ENCODE measurements at places on chromosomes 5 and 9. TPM values are rescaled to one million over a fixed set of nuclear protein-coding genes. Genes with fewer than 3 reads are reported as not detected.

LRRC70 gene
- total RNA-seq: 0.19 TPM

KCNV2 gene
- not detected for total RNA-seq

FOXD4L6 gene
- total RNA-seq: 0.48 TPM

EIF4E1B gene
- not detected for total RNA-seq

PIK3R1 gene
- total RNA-seq: 68.3 TPM

AGTPBP1 gene
- total RNA-seq: 42.4 TPM

NXNL2 gene
- total RNA-seq: not detected

DNA sequence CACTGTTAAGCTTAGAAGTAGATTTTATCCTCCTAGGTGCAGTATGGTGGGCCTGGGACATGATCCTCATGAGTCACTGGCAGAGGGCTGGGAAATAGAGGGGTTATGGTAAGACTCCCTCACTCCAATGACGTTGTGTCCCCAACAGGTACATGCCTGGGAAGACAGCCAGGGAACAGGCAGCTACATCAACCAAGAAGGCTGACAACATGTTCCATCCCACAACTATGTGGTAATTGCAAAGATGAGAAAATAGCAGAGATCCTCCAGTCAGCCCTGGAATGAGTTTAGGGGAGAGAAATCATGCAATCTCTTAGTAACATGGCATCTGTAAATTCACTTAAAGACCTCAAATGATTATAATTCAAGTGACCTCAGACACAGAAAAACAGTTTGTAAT is 114.4 kb upstream of the LIFR start:
- H3K36me3 ChIP-seq: peaks cover 2% of the 10 kb centered on the region
- H3K4me3 ChIP-seq: no peak overlapping the region
- H3K4me1 ChIP-seq: peaks cover 3% of the 10 kb centered on the region
- no peaks in the 10 kb centered on the region for H3K27me3 ChIP-seq
- H3K27ac ChIP-seq: no peak overlapping the region

DNA sequence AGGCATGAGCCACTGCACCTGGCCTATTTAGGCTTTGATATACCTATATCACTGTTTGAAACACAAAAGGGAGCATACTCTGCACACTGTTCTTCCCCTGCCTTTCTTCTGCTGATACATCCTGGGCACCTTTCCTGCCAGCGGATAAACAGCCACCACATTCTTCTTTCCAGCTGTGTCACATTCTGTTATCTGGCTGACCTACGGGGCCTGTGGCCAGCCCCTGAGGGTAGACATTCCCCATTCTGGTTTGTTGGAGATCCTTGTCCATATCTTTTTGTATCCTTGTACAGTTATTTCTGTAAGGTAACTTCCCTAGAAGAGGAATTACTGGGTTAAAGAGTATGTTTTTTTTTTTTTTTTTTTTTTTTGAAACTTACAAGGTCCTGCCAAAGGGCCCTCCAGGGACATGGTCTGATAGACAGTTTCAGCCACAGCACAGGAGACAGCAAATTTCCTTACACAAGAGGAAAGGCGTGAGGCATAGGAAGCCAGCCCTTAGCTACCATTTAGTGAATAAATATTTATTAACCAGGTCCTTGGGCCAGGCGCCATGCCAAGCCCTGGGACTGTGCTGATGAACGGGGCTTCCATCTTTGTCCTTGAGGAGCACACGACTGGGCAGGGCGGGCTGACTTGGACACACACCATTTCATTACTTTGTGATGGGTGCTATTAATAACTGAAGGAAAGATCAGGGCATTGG is 57.8 kb downstream of the ERGIC1 start:
- no peak for DNase-seq
- H3K27me3 ChIP-seq: no peaks in the 10 kb centered on the region
- H3K4me3 ChIP-seq: no peak overlapping the region
- H3K36me3 ChIP-seq: peaks cover 2% of the 10 kb centered on the region
- H3K27ac ChIP-seq: peak overlapping the region; percentile 50

DNA sequence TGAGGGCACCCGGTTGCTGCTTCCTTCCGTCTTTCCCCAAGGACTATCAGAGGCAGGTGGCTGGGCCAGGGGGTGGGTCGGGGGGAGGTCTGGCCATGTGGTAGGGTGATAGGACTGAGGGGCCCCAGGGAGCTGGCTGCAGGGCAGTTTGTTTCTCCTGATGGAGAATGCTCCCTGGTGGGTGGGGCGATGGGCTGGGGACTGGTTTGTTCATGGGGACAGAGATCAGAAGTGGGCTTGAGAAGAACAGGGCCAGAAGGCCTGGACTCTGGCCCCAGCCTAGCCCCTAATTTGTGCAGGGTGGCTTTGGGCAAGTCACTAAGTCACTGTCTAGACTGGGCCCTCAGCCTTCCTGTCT is 117.4 kb downstream of the RGS3 start:
- no peak overlapping the region for H3K4me3 ChIP-seq
- peaks cover 31% of the 10 kb centered on the region for H3K4me1 ChIP-seq
- DNase-seq: no peak
- no peak overlapping the region for H3K27ac ChIP-seq
- H3K27me3 ChIP-seq: no peaks in the 10 kb centered on the region

DNA sequence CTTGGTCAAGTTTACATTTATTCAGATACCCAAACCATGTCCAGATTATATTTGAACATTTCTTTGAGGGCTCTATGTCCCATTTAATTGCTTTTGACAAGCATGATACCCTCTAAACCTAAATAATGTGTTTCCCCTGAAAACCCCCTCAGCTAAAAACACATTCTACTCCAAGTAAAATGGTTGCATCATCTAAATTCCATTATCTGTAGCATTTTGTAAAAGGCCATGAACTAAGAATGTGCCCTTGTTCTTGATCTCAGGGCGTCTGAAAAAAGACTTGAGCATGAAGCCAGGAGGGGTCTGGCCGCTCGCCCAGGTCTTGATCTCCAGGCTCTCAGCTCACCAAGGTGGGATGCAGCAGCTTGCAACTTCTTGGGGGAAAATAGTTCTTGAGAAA is 53.5 kb upstream of the ERCC6L2 start:
- peaks cover 3% of the 10 kb centered on the region for H3K4me1 ChIP-seq
- peaks cover 2% of the 10 kb centered on the region for H3K36me3 ChIP-seq
- DNase-seq: no peak
- H3K27ac ChIP-seq: no peak overlapping the region

- H3K4me1 ChIP-seq: peaks cover 4% of the 10 kb centered on the region
- no peak overlapping the region for H3K27ac ChIP-seq
- no peak for DNase-seq
- H3K27me3 ChIP-seq: no peaks in the 10 kb centered on the region
These were observed 63.9 kb downstream of the FCHO2 start for GRCh38 chr5:73019766-73020165.

DNA sequence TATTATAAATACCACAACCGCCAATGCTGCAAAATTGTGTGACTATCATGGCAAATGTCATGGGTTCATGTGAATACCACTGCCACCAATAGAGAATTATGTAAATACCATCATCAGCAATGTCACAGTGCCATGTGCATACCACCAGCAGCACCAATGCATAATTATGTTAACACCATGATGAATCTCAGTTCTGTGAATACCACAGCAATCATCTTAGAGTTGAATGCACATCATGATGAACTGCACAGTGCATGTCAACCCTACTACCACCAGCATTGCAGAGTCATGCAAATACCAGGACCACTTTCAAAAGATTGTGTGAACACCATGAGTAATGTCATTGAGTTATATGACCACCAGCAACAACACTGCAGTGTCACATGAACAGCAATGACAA is 63.2 kb downstream of the SHC3 start:
- no peak for DNase-seq
- no peak overlapping the region for H3K4me3 ChIP-seq
- no peaks in the 10 kb centered on the region for H3K27me3 ChIP-seq
- H3K27ac ChIP-seq: no peak overlapping the region
- no peaks in the 10 kb centered on the region for H3K4me1 ChIP-seq

- DNase-seq: no peak
- H3K4me1 ChIP-seq: peaks cover 5% of the 10 kb centered on the region
- no peak overlapping the region for H3K27ac ChIP-seq
- H3K27me3 ChIP-seq: peaks cover 23% of the 10 kb centered on the region
- H3K4me3 ChIP-seq: no peak overlapping the region
These were observed 127.2 kb downstream of the MRPL36 start for GRCh38 chr5:1672396-1672795.

- H3K4me1 ChIP-seq: no peaks in the 10 kb centered on the region
- H3K4me3 ChIP-seq: no peak overlapping the region
- no peaks in the 10 kb centered on the region for H3K27me3 ChIP-seq
- no peak overlapping the region for H3K27ac ChIP-seq
These were observed 124.1 kb upstream of the KCNN2 start for GRCh38 chr5:114237766-114238165.

DNA sequence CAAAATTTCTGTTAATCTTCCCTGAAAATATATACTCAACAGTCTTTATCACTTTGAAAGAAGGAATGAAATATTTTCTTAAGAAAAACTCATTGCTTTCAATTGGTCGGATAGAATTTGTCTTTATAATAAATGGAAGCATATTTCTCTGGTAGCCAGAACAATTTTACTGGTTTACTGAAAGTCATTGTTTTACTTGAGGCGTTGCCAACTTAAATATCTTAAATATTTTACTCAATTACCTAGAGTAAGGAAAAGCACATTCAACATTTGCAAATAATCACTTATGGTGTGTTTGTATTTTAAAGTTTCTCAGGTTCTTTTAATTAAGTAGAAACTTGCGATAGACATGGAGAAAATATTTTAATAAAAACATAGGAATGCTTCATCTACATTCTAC is 1181.7 kb downstream of the EFNA5 start:
- no peaks in the 10 kb centered on the region for H3K27me3 ChIP-seq
- H3K4me3 ChIP-seq: no peak overlapping the region
- H3K27ac ChIP-seq: no peak overlapping the region

- H3K27ac ChIP-seq: no peak overlapping the region
- H3K4me1 ChIP-seq: no peaks in the 10 kb centered on the region
These were observed 10.7 kb downstream of the LYSMD3 start for GRCh38 chr5:90518661-90519060.

DNA sequence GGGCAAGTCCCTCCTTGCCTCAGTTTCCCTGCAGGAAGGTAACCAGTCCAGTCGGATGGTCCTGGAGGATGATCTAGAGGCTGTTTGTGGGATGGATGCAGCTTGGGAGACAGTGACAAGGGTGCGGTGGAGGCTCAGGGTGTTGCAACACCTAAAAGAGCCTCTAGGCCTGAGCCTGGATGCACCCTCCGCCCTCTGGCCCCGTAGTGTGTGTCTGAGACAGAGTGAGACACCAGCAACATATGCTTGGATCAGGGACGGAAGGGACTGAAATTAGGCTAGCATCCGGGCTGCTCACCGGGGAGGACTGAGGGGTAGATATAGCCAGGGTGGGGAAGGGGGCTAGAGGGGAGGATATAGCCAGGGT is 1.1 kb downstream of the CRAT start:
- peaks cover 16% of the 10 kb centered on the region for H3K4me1 ChIP-seq
- H3K4me3 ChIP-seq: peak overlapping the region; percentile 87
- H3K36me3 ChIP-seq: no peaks in the 10 kb centered on the region
- no peak for DNase-seq
- H3K27me3 ChIP-seq: no peaks in the 10 kb centered on the region
- no peak overlapping the region for H3K27ac ChIP-seq

DNA sequence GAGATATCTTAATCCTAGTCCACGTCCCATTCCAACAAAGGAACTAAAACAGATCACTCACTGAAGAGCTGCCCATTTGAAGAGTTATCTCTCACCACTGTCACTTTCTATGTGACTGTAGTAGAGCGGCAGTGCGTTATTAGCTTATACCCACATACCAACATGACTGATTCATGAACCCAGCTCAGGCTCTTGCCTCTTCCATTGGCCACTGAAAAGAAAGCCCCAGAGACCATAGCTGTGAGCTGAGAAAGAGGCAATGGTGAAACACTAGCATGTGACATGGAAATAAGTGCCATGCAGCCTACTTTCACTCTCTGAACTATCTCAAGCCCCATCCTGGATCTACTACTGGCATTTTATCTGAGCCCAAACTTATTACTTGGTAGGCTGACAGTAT is 151.7 kb upstream of the MOCS2 start:
- H3K36me3 ChIP-seq: no peaks in the 10 kb centered on the region
- no peaks in the 10 kb centered on the region for H3K4me1 ChIP-seq
- no peak for DNase-seq
- no peaks in the 10 kb centered on the region for H3K27me3 ChIP-seq
- no peak overlapping the region for H3K27ac ChIP-seq
- H3K4me3 ChIP-seq: no peak overlapping the region

- H3K27ac ChIP-seq: no peak overlapping the region
- no peak overlapping the region for H3K4me3 ChIP-seq
- peaks cover 14% of the 10 kb centered on the region for H3K4me1 ChIP-seq
- no peak for DNase-seq
- no peaks in the 10 kb centered on the region for H3K36me3 ChIP-seq
These were observed 249.0 kb downstream of the GLIS3 start for GRCh38 chr9:4050916-4051315.

All from neural crest cell (in vitro differentiated cells).